GM12892 (cell line): ENCODE measurements at places on chromosomes 7 and 10.
A peak's percentile ranks its signal among the peaks of the same experiment; 100 is the strongest.

- no peak for DNase-seq
Observed at GRCh38 chr10:101558671-101559595, 29.1 kb downstream of the POLL start.

- no peak for DNase-seq
Observed at GRCh38 chr7:97982647-97983046, 7.3 kb downstream of the OCM2 start.

DNA sequence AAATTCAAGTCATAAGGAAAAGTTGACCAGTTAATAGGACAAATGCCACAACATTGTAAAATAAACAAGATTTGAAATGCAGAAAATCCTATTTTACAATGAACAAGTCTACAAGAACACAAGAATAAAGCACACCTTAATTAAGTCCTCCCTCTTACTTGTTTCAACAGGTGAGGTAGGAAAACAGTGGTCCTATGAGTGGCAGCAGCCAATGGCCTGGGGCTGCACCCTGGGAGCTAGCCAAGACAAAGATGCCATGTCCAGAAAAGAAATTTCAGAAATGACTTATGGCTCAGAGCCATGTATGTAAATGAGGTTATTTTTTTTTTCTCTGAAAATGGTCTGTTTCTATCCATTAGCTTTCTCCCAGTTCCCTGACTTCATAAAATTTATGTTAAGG, 14.3 kb downstream of the KLLN start:
- no peak for DNase-seq

DNA sequence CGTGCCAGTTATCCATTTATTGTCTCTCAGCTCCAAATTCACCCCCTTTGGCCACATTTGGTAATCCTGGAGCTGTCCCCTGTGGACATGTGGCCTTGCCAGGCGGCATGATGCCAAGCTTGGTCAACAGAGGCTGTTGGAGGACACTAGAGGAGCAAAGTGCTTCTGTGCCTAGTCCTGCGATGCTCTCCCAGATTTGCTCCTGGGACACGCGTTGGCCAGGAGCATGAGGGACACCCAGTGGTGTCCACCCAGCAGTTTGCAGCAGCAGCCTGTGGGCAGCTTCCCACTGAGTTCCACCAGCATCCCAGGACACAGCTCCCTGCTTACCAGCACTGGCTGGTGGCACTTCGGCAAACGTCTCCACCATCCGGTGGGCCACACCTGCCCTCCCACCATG, 55.5 kb upstream of the STEAP1B start:
- DNase-seq: no peak

DNA sequence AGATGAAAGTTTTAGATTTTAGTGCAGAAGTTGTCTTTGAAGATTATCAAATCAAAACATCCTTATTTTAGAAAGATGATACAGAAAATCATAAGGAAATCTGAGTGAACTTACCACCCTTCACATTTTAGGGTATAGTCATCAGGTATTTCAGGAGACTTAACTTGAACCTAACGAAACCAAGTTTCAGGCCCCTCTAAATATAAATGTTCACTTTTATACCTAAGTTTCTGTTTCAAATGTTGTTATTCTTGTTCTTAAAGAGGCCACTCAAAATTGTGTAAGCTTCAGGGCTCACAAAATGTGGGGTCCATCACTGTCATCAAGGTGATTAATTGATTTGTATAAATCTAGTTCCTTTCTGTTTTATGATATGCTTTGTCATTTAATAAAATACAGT, 216.2 kb downstream of the KIAA1217 start:
- DNase-seq: no peak

DNA sequence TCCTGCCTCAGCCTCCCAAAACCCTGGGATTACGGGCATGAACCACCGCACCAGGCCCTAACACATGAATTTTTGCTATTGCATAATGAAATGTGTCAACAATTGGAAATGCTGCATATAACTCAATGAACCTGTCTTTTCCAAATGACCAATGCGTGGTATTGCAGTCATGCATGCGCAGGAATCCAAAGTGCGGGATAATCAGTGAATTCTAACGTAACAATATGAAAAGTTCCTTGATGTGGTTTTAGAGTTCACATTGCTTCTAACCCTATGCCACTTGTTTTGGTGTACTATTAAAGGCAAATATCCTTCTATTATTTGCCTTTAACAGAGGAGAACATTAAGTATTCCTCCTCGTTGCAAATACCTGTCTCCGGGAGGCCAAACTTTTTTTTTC, 10.5 kb downstream of the TDRD1 start:
- no peak for DNase-seq

GRCh38 chr7:110964775-110965174, 126.2 kb upstream of the LRRN3 start:
- no peak for DNase-seq

- DNase-seq: no peak
Observed at GRCh38 chr10:116688241-116688711, 54.1 kb downstream of the HSPA12A start.

DNA sequence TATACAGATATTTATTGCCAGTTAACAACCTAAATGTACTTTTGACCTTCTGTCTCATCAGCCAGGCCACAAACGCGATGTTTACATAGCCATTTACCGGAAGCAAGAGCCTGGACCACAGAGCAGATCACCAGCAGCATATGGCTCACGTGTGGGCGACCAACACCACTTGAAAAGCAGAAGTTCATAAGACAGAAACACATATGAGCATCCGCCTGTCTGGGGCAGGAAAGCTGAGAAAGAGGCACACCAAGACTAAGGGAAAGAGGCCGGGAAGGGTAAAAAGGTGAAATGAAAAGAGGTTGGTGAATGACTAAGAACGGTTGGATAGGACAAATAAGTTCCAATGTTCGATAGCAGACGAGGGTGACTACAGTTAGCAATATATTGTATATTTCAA, 1.3 kb downstream of the ABCB1 start:
- peak; percentile 33 for DNase-seq

DNA sequence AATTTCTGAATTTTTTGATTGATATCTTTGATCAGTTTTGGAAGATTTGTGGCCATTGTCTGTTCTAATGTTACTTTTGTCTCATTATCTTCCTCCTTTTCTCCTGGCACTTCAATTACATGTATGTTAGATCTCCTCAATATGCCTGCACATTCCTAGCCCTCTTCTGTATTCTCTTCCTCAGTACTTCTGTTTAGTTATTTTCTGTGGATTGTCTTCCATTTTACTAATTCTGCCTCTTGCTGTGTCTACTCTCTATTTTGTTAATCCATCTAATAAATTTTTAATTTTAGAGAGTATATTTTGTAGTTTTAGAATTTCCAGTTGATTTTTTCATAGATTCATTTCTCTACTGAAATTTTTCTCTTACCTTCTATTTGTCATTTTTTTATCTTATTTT, 137.1 kb downstream of the INSYN2A start:
- DNase-seq: no peak

GRCh38 chr10:69091143-69091651, 3.3 kb downstream of the SRGN start:
- DNase-seq: no peak

GRCh38 chr10:16993186-16993585, 136.4 kb downstream of the CUBN start:
- no peak for DNase-seq

GRCh38 chr10:24971374-24971773, 19.0 kb upstream of the PRTFDC1 start:
- DNase-seq: no peak

DNA sequence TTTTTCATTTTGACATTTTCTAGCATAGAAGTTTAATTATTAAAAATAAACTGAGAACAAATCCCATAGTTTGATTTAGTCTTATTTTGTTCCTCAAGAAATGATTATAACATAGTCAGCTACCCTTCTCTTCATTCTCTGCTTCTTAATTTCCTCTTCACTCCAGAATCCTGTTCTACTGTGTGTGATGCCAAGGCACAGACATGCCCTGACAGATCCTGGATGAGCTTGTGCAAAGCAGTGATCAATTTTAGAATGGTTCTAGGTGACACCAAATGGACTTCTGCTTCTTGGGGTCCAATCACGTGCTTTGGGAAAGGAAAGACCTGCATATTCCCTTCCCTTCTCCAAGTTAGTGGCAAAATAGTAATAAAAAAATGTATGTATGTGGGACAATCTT, 665.6 kb downstream of the MAGI2 start:
- DNase-seq: no peak

GRCh38 chr10:90023950-90024349, 322.6 kb downstream of the KIF20B start:
- no peak for DNase-seq

GRCh38 chr10:65891073-65891981, 1034.5 kb upstream of the LRRTM3 start:
- no peak for DNase-seq

DNA sequence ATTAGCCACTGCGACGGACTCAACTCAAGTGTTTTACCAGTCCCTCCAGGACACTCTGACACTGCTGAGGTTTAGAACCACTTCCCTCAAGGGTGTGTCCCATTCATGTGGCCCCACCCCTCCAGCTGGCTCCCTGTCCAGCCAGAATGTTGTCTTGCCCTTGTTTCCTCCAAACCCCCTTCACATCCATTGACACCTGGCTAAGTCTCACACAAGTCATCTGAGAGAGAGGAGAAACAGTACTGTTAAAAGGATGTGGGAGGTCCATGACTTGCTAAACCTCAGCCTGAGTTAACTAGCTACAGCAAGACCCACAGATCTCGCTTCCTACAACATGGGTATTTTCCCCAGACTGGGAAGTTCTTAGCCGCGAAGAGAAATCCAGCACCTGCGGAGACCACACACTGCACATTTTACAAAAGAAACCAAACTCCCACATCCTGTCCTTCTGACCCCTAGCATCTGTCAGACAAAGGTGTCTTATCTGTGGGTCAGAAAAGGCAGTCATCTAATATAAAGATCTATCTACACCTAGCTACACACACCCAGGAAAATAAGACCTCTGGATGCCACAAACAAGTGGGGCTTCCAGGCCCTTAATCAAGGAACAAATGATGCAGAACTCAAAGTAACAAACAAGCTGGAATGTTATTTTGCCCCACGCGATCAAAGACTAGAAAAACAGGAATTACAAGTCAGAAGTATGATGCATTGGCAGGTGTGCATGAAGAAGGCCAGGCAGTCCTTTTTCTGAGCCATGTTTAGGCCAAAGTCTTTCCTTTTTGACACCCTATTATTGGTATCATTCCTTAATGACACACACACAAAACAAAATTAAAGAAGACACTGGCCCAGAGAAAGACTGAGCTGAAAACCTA, 13.9 kb downstream of the OSBPL3 start:
- peak; percentile 32 for DNase-seq

DNA sequence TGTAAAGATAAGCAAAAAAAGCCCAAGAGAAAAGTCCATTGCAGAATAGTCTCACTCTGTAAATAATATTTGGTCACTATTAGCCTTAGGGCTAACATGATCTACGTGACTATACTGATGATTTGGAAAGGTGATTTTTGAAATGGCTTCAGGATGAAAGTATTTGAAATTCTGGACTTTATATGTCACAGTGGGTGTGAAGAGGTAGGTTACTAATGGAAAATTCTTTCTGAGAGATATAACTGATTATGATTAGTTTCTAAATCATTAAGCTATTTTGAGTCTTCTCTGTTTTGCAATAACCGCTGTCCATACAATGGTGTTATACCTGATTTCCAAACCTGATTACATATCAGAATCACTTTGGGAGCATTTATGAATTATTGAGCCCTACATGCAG, 20.1 kb upstream of the HBP1 start:
- no peak for DNase-seq

GRCh38 chr7:157548691-157549303, 212.0 kb downstream of the DNAJB6 start:
- no peak for DNase-seq

DNA sequence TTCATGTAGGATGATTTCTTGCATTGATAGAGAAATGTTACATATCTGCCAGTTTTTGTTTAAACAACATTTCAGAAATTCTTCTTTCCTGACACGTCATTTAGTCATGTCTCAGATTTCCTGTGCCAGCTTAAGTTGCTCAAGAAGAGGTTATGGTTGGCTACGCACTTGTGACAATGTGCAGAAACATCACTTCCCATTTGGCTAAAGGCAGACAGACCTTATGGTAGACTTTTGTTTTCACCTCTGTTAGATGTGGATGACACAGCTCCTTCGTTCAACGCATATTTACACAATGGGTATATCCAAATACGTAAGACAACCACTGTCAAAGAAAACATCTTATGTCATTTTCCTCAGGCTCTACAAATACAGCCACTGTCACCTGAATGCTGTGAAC, 125.8 kb downstream of the DOCK4 start:
- no peak for DNase-seq

DNA sequence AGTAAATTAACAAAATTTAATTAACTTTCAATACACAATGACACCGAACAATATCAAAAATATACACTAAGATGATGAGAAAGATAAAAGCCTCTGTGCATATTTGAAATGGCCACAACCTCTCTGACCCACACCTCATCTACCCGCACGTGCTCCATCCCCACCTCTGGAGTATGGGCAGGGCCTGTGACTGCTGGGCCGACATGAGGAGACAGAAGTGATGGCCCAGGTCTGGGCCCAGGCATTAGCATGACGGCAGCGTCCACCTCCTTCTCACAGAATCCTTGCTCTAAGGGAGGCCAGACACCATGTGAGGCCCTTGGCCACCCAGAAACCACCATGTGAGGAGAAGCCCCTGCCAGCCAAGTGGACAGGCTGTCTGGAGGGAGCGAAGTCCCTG, 122.1 kb upstream of the RNF32 start:
- no peak for DNase-seq

- DNase-seq: no peak
Observed at GRCh38 chr10:133557381-133557780, 8.0 kb downstream of the SYCE1 start.

GRCh38 chr7:39183796-39184195, 206.1 kb downstream of the POU6F2 start:
- DNase-seq: no peak

- no peak for DNase-seq
Observed at GRCh38 chr7:100486753-100487446, 3.2 kb downstream of the NYAP1 start.

GRCh38 chr7:123682690-123683089, 27.0 kb downstream of the LMOD2 start:
- no peak for DNase-seq

GRCh38 chr10:133520193-133520738, 6.9 kb upstream of the CYP2E1 start:
- peak; percentile 78 for DNase-seq

DNA sequence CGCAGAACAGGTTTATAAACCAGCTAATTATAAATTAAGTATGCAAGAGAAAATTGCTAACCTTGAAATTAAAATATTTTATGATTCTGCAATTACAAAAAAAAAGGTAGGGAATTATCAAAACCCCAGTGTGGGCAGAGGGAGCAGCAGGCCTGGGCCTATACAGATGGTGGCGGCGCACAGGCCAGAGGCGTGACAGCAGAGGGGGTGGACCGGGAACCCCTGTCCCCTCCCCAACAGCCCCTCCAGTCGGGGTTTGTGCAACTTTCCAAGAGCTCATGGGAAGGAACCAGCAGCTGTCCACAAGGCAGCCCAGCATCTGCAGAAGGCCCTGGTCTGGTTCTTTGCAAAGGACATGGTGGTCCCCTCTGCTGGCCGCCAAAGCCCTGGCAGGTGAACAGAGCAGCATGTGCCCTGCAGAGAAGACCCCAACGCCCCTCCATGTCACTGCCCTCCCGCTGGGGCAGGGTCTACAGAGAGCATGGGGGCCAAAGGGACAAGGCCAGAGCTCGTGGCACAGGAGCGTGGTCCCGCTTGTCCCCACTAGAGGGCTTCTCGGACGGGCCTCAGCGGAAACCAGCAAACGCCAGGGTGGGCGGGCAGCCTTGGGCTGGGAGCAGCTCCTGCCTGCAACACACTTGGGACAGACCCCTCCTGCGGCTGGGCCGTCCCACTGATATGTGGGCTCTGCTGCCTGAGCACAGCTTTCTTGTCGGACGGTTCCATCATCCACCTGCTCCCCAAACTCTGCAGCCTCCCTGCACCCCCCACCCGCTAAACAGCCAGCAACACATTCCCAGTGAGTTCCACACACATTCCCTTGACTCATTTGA, 75.1 kb downstream of the EBF3 start:
- DNase-seq: peak; percentile 55
